ENCODE measurements at places on chromosomes 12 and 14.

DNA sequence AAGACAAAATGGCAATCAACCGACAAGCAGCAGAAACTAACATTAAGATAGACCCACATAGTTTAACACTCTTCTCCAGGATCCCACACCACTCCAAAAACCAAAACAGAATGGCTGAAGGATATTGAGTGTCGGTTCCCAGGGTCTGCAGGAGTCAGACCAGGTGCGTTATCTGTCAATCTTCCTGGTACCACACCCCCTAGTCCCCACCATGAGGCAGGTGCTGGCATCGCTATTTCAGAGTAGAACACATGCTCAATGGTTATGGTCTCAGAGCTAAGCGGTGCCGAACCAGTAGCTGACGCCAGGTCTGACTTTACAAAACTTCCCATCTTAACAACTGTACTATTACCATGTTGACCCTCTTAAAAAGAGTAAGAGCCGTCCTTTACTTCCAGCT lies 10.2 kb downstream of the STX2 start:
- H3K27me3 ChIP-seq, result no peaks in the 10 kb centered on the region
- H3K36me3 ChIP-seq, result peaks cover 7% of the 10 kb centered on the region
- no peak overlapping the region for H3K27ac ChIP-seq
- DNase-seq, result no peak

- H3K4me3 ChIP-seq, result no peak overlapping the region
- H3K27ac ChIP-seq, result no peak overlapping the region
- peaks cover 5% of the 10 kb centered on the region for H3K4me1 ChIP-seq
- H3K36me3 ChIP-seq, result no peaks in the 10 kb centered on the region
- H3K27me3 ChIP-seq, result no peaks in the 10 kb centered on the region
- no peak for DNase-seq
Observed at GRCh38 chr12:1851151-1851701, 30.9 kb downstream of the LRTM2 start.

GRCh38 chr12:132172619-132173018 lies 28.4 kb downstream of the NOC4L start:
- H3K4me1 ChIP-seq, result peaks cover 35% of the 10 kb centered on the region
- DNase-seq, result no peak
- no peak overlapping the region for H3K27ac ChIP-seq
- H3K4me3 ChIP-seq, result no peak overlapping the region
- no peaks in the 10 kb centered on the region for H3K36me3 ChIP-seq

DNA sequence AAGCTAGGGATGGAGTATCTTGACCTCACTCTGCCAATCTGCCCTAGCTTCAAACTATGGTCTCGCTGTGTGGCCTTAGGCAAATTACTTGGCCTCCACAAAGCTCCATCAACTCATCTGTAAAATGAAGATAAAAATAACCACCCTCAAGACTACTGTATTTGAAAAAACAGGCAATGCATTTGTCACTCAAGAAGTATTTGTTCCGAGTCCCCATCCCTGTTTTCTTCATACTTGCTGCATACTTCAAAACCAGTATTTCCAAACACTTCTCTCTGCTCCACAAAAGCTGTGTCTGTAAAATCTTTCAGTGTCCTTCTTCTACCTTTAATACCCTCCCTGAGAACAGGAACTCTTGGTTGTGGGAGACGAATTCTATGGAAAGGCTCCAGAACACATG lies 47.9 kb downstream of the GTF2A1 start:
- peaks cover 66% of the 10 kb centered on the region for H3K4me1 ChIP-seq
- H3K36me3 ChIP-seq, result peaks cover 26% of the 10 kb centered on the region
- H3K27ac ChIP-seq, result peak overlapping the region; percentile 4
- DNase-seq, result no peak
- H3K4me3 ChIP-seq, result no peak overlapping the region

GRCh38 chr12:14810167-14810952 lies 3.6 kb downstream of the SMCO3 start:
- no peak for DNase-seq
- H3K4me3 ChIP-seq, result no peak overlapping the region
- H3K27me3 ChIP-seq, result peaks cover 3% of the 10 kb centered on the region
- H3K27ac ChIP-seq, result no peak overlapping the region

- no peaks in the 10 kb centered on the region for H3K27me3 ChIP-seq
- H3K36me3 ChIP-seq, result peaks cover 49% of the 10 kb centered on the region
- no peak overlapping the region for H3K27ac ChIP-seq
- H3K4me1 ChIP-seq, result no peaks in the 10 kb centered on the region
- H3K4me3 ChIP-seq, result no peak overlapping the region
- DNase-seq, result no peak
Observed at GRCh38 chr14:63963439-63963838, 110.6 kb downstream of the SYNE2 start.

- H3K4me1 ChIP-seq, result peaks cover 49% of the 10 kb centered on the region
- peaks cover 46% of the 10 kb centered on the region for H3K36me3 ChIP-seq
- DNase-seq, result peak; percentile 40
- peaks cover 3% of the 10 kb centered on the region for H3K27me3 ChIP-seq
- no peak overlapping the region for H3K4me3 ChIP-seq
Observed at GRCh38 chr12:94033101-94033500, 115.3 kb upstream of the PLXNC1 start.

- peaks cover 12% of the 10 kb centered on the region for H3K36me3 ChIP-seq
- no peak for DNase-seq
- no peak overlapping the region for H3K4me3 ChIP-seq
- no peak overlapping the region for H3K27ac ChIP-seq
Observed at GRCh38 chr12:71652656-71653055, 11.0 kb downstream of the ZFC3H1 start.

- peaks cover 3% of the 10 kb centered on the region for H3K36me3 ChIP-seq
- H3K27ac ChIP-seq, result no peak overlapping the region
- no peak for DNase-seq
- no peak overlapping the region for H3K4me3 ChIP-seq
Observed at GRCh38 chr12:57881475-57881874, 34.9 kb upstream of the CTDSP2 start.

GRCh38 chr14:58488550-58488949 lies 61.0 kb downstream of the KIAA0586 start:
- no peak overlapping the region for H3K27ac ChIP-seq
- H3K4me3 ChIP-seq, result no peak overlapping the region
- peaks cover 21% of the 10 kb centered on the region for H3K36me3 ChIP-seq
- no peaks in the 10 kb centered on the region for H3K27me3 ChIP-seq
- peaks cover 10% of the 10 kb centered on the region for H3K4me1 ChIP-seq
- DNase-seq, result no peak
